ENCODE measurements at places on chromosomes 2 and 18.
A peak's percentile ranks its signal among the peaks of the same experiment; 100 is the strongest.

GRCh38 chr2:241821460-241822263, 12.7 kb downstream of the NEU4 start:
- no peak for DNase-seq

DNA sequence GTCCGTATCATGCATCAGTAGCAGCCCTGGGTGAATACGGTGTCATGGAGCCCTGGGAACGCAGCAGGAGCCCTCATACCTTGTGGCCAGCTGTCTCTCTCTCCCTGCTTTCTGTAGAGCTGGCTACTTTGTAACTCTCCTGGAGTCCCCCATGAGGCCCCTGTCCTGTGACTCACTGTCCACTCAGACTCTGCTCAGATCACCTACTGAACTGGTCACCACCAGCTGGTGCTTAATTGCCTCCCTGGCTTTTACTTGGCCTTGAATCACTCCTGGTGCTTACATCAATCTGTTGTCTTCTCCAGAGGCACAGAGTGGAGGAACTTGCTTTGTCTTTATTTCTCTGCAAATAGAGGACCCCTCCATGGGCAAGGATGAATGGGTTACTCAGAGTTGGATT, 172.7 kb downstream of the HRH4 start:
- DNase-seq: no peak

DNA sequence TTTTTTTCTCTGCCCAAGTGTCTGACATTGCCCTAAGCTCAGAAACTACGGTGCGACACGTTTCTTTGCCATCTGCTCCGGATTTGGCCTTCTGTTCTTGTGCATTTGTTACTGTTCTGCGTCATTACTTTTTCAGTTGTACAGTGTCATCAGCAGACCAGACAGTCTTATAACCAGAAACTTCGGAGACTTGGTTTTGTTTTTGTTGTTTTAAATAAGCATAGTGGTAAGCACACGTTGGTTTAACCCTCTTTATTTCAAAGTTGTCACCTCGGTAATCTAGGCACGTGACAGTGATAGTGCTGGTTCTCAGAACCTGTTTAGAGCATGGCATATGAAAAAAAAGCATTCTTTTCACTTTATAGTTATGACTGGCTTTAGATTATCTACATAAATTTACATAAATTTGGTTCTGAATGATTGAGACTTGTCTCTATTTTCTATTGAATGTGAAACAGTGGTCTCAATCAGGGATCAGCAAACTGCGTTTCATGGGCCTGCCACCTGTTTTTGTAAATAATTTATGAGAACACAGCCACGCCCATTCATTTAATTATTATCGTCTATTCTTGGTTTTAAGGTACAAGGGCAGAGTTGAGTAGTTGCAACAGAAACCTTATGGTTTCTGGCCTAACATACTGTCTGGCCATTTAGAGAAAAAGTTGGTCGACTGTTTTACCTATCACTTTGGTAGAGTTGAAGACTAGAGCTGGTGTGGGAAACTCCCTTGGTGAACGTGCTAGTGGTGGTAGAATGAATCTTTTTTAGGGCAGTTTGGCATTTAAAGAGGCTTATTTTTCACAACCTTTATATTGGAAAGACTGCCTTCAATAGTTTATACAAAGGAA, 106.5 kb downstream of the ZNF532 start:
- DNase-seq: no peak

DNA sequence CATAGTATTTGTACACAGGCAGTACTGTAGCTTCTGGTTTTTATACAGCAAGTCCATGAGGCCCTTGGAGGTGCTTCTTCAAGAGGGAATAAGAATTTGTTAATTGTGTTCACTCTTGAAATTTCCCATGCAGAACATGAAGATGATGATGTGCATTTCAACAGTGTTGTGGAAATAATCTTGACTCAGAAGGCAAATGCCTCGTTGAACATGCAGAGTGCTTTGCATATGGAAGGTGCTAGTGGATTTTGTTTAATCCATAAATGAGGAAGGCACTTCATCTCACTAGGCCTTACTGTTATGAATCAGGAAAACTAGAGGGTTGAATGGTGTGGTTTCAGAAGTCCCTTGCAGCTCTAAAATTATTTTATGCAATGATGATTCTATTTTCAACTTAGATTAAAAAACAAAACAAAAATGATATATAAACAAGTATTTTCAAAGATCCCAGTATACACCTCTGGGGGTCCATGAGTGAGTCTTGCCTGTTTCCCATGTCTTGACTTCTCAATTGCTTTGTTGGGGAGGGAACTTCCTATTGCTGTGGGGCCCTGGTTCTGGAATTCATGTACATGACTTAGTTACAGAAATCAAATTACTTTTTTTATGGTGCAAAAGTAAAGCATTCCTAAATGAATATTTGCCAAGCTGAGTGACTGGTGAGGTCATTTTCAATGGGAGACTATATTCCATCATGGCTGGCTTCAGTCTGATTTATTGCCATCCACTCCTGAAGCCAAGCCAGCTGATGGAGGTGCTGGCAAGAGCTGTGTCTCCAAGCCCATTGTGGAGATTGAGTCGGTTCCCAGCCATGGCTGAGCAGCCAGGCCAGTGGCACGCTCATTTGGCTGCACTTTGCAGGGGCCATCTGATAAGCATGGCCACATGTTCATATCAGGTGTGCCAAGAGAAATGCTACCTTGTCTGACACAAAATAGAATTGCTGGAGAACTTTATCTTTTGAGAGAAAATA, 56.5 kb downstream of the MGAT5 start:
- DNase-seq: no peak

GRCh38 chr2:100972452-100972851, 29.6 kb upstream of the RPL31 start:
- DNase-seq: no peak

DNA sequence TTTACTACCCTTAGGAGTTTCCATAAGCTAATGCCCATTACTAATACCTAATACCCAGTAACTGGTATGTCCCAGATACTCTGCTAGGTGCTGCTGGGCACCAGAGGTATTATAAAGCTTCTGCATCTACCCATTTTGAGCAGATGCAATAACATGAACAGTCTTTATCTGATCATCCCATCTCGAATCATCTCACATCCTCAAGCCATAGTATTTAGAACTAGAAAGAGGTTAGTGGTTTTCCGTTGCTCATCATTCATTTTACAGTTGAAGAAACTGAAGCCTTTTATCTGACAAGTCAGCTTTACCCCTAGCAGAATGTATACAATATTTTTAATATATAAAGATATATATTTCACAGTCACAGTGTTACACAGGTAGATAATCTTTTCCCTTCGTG, 99.1 kb upstream of the TCF4 start:
- no peak for DNase-seq

- no peak for DNase-seq
Observed at GRCh38 chr2:27400348-27401135, 8.8 kb downstream of the PPM1G start.

DNA sequence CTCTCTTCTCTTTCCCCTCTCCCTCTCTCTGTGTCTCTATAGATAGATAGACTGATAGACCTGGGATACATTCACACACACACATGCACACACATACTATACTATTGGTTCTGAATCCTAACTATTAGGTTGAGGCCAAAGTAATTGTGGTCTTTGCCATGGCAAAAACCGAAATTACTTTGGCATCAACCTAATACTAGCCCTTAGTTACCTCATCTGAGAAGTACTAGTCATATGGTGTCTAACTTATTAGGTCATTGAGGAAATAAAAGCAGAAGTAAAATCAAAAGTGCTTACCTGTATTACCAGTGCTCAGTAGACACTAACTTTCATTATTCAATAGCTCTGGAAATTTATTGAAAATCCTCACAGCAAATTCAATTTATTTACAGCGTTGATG, 451.5 kb downstream of the EPHA4 start:
- no peak for DNase-seq

GRCh38 chr2:7480431-7480830, 563.2 kb downstream of the RNF144A start:
- no peak for DNase-seq

DNA sequence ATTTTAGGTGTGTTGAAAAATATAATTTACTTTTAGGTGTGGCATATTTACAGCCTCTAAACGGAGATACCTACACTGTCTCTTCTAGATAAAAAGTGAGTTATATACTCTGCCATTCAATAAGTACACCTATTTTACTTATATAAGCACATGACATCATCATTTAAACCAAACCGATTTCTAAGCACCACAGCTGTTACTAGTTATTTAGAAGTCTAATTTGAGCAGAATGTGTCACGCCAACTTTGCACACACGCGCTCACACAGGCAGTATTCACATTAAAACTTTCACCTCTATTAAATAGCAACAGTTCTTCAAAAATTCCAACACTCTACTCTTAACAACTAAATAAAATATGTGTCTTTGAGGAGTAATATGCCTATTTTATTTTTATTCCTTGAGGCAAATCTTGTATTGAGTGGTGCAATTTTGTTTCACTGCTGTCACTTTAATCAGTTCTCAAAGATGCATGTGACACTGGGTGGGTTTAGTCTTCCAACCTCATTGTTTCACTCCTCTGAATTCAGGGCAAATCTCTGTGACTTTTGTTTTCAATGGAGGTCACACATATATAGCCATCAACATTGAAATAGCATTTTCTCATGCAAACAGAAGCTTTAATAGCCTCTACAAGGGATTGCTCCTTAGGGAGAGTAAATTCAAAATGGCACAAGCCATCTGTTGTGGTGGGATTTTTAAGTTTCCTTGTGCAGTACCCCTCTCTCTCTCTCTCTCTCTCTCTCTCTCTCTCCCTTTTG, 721.0 kb downstream of the PLCL1 start:
- DNase-seq: peak; percentile 15

DNA sequence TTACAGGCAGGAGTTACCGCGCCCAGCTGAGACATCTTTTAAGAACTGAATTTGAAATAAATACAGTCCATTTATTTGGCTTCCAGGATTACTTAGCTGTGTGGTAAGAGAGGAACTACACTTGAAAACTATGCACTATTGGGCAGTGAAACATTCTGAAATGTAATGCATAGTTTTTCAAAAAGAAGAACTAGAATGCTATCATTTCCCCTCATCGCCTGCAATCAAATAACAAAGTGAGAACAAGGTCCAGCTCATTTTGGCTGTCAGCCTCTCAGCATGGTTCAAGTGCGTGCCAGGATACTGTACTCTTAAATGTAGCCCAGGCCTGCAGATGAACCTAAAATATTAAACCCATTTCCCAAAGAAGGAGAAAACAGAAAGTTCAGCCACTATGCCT, 76.6 kb upstream of the ARL5A start:
- DNase-seq: no peak

DNA sequence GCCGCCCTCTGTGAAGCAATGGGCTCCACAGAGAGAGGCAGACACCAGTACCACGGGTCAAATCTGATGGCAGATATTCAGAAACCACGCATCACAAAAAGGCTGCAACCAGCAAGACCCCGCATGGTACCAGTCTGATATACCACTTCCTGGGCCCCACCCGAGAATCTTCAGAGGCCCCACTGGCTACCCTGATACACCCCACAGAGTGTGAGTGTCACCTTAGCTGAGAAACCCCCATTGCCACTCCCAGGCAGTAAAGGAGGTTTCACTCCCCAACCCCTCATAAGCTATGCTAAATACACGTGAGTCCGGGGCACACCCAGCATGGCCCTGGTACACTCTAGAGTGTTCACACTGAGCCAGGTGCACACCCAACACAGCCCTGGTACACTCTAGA, 160.0 kb downstream of the EIPR1 start:
- no peak for DNase-seq

GRCh38 chr2:167237478-167237877, 349.2 kb downstream of the XIRP2 start:
- no peak for DNase-seq

- DNase-seq: no peak
Observed at GRCh38 chr2:237885111-237885930, 25.9 kb downstream of the RAMP1 start.

GRCh38 chr2:173033084-173033483, 42.6 kb upstream of the MAP3K20 start:
- peak; percentile 70 for DNase-seq

GRCh38 chr2:32773448-32773808, 145.6 kb downstream of the TTC27 start:
- DNase-seq: no peak

- no peak for DNase-seq
Observed at GRCh38 chr2:23522726-23523372, 137.9 kb downstream of the KLHL29 start.
